ENCODE measurements at places on chromosomes 16 and 17.

DNA sequence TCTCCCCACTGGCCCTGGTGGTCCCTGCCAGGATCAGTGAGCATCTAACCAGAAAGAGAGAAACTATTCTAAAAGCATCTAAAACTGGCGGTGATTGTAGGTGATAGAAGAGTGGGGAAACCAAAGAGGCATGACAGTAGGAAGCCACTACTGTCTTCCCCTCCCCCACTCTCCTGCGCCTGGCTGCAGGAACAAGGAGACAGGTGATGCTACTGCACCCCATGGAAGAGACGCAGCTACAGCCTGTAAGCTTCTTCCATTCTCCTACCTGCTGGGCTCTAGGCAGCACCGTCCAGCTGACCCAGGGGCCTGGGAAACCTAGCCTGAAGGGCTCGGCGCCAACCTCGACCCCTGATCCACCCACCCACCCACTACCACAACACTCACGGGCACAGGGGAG, 32.4 kb upstream of the CSNK2A2 start:
- no peak for DNase-seq

DNA sequence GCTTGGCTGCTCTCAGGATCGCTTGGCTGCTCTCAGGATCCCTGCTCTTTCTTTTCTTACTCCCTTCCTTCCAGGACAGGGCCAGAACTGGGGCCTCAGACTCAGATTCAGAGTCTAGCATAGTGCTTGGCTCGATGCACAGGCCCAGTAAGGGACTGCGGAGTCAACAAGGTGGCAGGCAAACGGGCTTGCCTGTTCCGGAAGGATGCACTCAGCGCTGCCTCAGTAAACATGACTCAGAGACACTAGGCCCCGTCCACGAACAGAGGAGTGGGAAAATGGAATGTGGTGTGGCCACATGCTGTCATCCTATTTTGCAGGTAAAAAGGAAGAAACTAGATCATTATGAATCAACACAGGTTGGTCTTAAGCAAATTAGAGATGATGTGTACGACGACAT, 9.8 kb downstream of the SPHK1 start:
- DNase-seq: no peak

- no peak for DNase-seq
Measured at GRCh38 chr17:63376949-63377348, 69.2 kb downstream of the CYB561 start.

DNA sequence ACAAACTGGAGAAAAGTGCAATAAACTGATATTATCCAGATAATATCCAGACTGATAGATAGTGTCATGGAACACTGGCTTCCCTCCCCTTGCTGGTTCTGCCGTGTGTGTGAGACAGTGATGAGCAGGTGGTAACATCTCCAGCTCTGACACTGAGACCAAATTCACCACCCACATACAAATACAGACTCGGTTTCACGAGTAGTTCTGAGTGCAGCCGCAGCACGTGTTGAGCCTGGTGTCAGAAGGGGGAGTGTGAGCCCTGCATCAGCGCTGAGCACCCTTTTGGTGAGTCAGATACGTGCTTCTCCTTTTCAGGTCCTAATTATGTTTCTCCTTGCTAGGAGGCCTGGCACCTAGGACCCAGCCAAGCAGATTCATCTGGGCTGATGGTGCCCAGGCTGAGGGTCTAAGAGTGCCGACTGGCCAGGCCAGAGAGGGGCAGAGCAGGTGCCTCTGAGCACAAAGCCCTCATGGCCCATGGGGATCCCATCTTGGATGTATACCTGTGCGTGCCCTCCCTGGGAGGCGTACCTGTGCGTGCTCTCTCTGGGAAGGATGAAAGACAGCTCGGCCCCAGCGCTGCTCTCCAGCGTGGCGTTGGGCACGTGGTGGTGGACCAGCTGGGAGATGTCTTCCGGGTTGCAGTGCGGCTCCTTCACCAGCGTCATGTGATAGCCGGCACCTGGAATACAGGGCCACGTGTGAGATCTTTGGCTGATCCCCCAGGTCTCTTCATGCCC, 27.3 kb upstream of the RNPS1 start:
- peak; percentile 58 for DNase-seq

GRCh38 chr17:73452009-73452408, 140.2 kb upstream of the CDC42EP4 start:
- no peak for DNase-seq

GRCh38 chr16:22375117-22375962, 921 bp upstream of the CDR2 start:
- DNase-seq: no peak

DNA sequence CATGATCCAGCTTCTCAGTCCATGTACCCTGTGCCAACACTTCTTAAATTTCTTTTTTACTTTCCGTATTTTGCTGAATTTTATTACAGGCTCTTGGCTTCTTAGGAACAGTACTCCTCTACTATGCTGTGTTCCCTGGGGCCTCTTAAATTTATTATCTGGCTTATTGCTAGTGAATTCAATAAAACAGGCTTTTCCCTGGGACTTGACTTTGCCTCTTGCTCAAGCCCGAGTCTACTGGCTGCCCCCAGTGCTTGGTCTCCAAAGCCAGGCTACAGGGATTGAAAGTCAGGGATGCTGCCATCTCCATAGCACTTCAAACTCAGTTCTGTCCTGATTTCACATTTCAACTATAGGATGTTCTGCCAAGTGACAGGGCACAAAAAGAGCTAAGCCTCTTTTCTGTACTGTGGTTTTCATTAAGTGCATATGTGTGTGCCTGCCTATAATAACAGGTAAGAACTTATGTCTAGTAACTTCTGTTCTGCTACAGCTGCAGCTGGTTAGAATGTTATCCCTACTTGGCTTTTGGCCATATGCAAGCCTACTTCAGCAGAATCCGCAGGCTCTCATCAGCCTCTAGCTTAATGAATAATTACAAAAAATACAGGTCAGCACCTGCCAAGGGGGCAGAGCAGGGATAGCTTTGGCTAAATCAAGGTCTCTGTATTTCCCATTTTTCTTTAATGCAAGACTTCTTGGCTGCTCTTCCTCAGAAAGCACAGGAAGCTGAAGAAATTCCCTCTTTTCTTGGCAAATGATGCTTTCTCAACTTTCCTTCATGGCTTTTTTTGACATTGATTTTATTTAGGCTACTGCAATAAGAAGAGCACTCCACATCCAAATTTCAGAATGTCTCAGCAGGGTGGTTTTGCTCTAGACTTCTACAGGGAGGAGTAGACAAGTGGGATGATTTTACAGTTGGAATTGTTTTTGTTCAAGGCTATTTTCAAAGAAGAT, 8.2 kb downstream of the FAM20A start:
- DNase-seq: no peak

- DNase-seq: no peak
Measured at GRCh38 chr16:9425236-9425635, 333.8 kb downstream of the HAPSTR1 start.

DNA sequence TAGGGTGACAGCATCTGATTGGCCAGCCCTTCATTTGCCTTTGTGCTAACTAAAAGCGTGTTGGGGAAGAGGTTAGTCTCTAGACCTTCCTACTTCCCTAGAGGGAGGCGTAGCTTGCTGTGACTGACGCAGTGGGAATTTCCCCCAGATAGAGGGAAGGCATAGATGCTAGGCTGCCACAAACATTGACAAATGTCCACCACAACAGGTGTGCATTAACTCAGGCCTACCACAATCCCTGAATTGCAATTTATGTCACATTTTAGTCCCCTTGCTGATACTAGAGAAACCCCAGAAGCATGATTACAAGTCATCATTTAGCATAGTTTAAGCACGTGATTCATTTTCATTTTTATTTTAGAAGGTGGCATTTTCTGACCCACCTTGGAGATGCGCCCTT, 76.3 kb upstream of the WSB1 start:
- no peak for DNase-seq

- DNase-seq: no peak
Measured at GRCh38 chr16:21590796-21591195, 8.6 kb upstream of the METTL9 start.

- DNase-seq: no peak
Measured at GRCh38 chr17:34799751-34800150, 161.5 kb downstream of the CCT6B start.

GRCh38 chr17:64773386-64773835, 111.3 kb upstream of the SMURF2 start:
- no peak for DNase-seq

DNA sequence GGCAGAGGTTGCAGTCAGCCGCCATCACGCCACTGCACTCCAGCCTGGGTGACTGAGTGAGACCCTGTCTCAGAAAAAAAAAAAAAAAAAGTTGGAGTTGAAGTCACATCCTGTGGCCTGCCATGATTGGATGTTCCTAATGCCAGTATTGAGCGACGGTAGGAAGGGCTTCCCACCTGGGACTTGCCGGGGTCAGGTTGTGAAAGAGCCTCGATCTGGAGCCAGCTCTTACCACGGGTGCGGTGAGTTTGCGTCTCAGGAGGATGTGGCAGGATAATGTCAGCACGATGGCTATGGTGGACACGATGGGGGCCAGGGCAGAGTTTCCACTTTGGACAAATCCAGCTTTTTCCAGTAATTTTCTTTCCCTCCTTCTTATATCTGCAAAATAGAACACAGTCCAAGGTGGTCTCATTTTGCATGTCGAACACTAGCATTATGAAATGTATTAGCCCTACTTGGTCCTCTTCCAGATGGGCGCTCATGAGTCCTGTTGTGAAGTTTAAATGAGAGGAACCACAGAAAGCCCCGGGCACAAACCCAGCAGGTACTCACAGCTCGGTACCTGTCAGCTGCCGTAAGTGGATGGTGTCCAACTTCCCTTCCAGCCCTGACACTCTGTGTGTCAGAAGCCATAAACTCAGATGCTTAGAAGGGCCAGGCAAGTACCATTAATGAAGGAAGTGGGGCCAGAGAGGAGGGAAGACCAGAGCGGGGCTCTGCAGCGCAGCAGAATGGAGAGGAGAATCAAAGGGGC, 22.2 kb downstream of the ABCC12 start:
- no peak for DNase-seq

GRCh38 chr17:66518677-66519076, 216.3 kb downstream of the PRKCA start:
- DNase-seq: no peak

- DNase-seq: no peak
Measured at GRCh38 chr16:732936-733335, 6.0 kb downstream of the HAGHL start.

- DNase-seq: no peak
Measured at GRCh38 chr16:53495325-53495724, 7.7 kb downstream of the AKTIP start.

DNA sequence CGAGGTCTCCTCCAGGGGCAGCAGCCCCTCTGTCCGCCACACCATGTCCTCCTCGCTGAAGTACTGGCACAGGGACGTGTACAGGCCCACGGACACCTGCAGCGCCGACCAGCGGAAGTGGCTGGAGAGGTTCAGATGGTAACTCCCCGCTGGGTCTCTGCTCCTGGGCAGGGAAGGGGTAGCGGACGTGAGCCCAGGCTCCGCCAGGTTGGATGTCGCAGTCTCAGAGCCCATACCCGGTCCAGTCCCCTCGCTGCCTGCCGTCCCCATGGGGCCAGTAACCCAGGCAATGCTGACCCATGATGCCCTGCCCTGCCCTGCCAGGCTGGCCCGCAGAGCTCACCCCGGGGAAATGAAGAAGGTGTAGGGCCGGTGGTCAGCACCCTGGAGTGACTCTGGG, 33.2 kb downstream of the PKD1 start:
- DNase-seq: no peak

- DNase-seq: no peak
Measured at GRCh38 chr17:65762973-65763372, 201.5 kb upstream of the AXIN2 start.

- DNase-seq: no peak
Measured at GRCh38 chr16:88558457-88559442, 11.5 kb upstream of the ZC3H18 start.

- no peak for DNase-seq
Measured at GRCh38 chr17:2704890-2705248, 6.7 kb downstream of the CLUH start.

- DNase-seq: no peak
Measured at GRCh38 chr17:61449707-61450640, 2.2 kb upstream of the TBX4 start.

GRCh38 chr17:54680410-54680809, 220.2 kb upstream of the TOM1L1 start:
- DNase-seq: no peak

DNA sequence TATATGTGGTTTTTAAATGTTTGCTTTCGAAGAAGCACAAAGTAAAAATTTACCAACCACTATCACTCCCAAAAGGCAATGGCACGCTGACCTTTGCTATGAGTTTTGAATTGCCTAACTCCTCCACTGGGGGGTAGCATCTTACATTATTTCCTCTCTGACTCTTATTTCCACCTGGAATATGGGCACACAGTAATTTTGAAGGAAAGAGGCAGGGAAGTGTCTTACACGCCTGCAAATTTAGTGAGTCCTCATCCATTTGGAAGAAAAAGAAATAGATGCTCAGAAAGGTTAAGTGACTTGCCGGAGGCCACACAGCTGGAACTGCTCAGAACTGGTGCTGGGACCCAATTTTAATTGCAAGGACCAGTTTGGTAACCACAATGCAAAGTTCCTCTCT, 29.9 kb upstream of the IRX6 start:
- no peak for DNase-seq

- DNase-seq: no peak
Measured at GRCh38 chr16:4682616-4683254, 10.6 kb upstream of the NUDT16L1 start.

GRCh38 chr17:613725-614124, 100.9 kb downstream of the VPS53 start:
- no peak for DNase-seq

DNA sequence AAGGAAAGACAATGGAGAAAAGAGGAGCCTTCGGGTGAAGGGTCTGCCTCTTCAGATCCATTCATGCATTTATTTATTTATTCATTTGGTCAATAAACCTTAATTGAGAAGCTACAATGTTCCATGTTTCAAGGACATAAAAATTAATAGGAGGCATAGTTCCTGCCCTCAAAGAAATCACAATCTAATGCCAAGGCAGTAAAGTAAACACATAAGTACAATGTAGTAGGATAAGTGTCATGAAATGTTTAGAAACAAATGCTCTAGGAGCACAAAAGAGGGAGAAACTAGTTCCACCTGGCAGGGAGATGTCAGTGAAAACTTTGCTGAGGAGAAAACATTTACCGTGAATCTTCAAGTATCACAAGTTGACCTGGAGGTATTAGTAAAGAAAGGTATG, 103.5 kb upstream of the NOG start:
- no peak for DNase-seq

- DNase-seq: peak; percentile 5
Measured at GRCh38 chr17:40021451-40021971, 6.3 kb downstream of the CSF3 start.

All from GM12892 (cell line).